ENCODE measurements at places on chromosomes 12 and 14.

- DNase-seq = no peak
These were observed 84.7 kb downstream of the NTF3 start for GRCh38 chr12:5516371-5517241.

DNA sequence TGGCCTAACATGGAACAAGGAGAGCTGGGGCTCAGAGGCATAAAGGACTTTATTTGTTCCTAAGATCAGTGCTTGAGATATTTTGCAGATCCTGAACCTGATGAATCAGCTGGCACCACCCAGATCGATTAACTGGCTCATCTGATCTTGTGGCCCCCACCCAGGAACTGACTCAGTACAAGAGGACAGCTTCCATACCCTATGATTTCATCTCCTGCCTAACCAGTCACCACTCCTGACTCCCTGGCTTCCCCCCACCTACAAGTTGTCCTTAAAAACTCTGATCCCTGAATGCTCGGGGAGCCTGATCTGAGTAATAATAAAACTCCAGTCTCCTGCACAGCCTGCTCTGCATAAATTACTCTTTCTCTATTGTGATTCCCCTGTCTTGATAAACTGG, 5.1 kb downstream of the C12orf56 start:
- peak; percentile 37 for DNase-seq

DNA sequence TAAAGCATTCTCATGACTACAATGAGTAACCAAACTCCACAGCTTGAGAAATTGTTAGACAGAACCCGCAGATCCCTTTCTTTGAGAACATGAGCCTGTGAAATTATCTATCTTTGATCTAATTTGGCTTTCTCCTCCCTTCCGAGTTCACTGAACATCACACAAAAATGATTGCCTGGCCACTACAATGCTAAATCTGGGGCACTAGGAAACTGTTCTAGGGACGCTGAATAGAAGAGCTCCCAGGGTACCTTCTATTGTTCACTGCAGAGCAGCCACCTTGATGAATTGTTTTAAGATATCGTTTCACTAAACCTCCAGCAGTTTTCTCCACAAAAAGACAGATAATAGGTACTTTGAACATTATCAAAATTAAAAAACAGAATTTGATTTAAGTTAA, 47.5 kb downstream of the SINHCAF start:
- no peak for DNase-seq

DNA sequence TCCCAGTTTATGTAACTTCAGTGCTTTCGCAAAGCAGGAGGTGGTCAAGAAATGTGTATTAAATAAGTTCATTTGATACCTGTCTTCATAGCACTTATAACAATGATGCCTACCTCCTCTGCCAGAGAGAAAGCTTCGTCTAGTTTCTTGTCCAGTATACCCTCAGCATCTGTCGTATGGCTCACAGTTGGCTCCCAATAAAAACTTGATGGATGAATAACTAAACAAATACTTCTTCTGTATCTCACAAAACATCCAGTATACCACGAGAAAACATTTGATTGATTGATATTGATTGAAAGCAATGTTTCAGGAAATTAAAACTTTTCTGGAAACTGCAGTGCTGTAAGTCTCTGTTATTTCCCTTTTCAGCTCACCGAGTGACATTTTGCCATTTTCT, 26.9 kb upstream of the PTGDR start:
- DNase-seq = no peak

- no peak for DNase-seq
These were observed 145.1 kb downstream of the TSPAN9 start for GRCh38 chr12:3222306-3222705.

DNA sequence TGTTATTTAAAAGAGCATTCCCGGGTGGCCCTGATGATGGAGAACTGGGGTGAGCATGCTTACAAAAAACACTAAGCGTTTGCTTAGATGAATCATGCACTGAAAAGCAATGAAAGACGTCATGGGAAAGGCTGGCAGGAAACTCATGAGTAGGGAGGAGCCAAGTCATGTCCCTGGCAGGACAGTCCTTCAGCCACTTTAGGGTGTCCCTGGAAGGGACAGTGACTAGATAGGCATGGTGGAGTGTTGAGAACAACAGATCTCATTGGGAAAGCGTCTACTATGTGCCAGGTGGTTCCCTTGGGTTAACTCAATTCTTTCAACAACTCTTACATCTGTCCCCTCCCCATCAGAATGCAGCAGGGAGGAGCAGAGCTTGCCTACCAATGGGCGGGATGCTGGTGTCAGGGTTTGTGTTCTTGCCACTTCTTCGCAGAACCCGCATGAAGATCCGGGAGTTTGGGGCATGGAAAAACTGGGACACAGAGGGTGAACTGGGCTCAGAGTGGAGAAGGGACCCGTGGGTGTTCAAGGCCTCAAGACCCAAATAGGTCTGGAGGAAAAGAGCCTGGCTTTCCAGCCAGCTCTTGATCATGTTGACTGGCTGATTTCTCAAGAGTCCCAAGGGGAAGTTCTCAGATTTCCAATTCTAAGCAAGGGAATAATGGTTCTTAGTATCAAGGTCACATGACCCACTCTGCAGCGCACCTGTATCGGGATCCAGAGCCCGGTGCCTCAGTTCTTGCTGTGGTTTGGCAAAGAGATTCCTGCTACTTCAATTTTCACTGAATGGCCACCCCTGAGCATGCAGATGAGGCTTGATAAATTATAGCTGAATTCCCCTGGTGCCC, 653.9 kb upstream of the TBX3 start:
- no peak for DNase-seq

DNA sequence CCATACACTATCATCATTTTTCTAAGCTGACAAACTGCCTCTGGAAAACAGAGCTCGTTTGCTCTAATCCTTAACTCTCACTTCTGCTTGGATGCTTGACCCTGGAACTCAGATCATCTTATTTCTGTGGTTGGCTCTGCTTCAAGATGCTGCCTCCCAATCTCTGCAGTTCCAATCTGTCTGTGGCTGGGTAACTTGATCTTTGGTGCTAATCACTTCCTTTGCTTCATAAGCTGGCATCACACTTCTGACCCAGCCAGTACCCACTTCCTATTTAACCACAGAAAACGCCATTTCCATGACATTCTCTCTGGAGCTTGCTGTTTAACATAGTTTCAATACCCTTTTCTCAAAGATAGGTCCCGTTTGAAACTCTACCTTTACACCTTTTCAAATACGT, 254.2 kb downstream of the ACSS3 start:
- DNase-seq = no peak

DNA sequence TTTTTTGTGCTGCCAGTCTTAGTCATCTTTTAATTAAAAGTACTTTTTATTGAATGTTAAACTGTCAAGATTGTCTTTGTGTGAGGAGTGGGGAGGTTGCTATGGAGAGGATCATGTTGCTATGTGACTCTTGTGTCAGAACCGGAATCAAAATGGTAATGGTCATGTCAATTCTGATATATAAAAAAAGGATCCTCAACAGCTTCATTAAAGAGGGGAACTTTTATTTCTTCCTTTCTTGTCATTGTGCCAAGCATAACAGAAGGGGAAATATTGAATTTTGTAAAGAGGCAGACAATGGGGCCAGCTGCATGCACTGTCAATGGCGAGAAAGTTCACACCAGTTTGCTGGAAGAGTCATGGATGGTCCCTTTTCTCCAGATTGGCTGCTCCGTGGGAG, 564.8 kb downstream of the VRK1 start:
- no peak for DNase-seq

- DNase-seq = no peak
These were observed 6.3 kb downstream of the SCNN1A start for GRCh38 chr12:6368906-6369525.

DNA sequence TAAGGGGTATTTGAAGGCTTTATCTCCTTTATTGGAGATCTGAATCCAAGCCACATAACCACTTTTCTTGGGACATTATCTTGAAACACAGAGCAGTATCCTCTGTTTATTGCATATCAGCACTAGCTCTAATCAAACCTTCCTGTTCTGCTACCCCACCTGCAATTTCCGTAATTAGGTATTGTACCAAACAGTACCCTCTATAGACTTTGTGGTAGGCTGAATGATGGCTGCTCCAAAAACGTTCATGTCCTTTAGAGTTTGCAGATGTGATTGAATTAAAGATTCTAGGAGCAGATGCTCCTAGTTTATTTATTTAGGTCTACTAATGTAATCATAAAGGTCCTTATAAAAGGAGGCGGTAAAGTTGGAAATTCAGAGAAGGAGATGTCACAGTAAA, 573.0 kb upstream of the ATXN7L3B start:
- DNase-seq = no peak

DNA sequence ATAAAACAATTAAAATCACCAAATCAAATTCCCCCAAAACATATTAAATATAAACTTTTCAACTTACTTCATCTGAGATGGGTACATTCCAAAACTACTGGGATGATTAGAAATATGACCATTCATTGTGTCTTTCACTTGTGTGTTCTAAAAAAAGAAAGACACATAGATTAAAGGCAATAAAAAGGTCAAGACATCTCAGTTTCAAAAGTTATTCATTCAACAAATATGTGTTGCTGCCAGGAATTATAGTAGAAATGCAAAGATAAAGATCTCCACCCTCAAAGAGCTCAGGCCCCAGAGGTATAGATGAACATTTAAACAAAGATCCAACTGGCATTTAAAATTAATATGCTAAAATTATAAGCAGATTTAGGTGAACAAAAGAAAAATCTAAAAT, 106.4 kb downstream of the EPS8 start:
- DNase-seq = no peak

- no peak for DNase-seq
These were observed 29.7 kb downstream of the FAM222A start for GRCh38 chr12:109743076-109743910.

DNA sequence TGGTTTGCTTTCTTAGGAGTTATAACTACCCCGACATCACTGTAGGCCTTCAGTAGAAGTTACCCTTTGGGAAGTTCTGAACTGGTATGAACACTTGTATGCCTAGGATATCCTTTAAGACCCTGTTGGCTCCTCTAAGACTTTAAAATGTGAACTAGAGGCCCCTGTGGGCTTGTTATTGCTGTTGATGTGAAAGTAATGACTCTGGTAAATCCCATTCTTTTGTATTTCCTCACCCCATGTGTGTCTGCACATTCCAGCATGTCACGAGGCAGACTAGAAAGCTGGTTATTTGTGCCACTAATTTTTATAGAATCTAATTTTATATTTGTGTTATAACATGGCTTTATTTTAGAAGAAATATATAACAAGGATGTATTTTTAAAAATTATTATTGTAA, 48.9 kb downstream of the SERPINA10 start:
- no peak for DNase-seq

- DNase-seq = no peak
These were observed 173.4 kb upstream of the NTF3 start for GRCh38 chr12:5258498-5258897.

DNA sequence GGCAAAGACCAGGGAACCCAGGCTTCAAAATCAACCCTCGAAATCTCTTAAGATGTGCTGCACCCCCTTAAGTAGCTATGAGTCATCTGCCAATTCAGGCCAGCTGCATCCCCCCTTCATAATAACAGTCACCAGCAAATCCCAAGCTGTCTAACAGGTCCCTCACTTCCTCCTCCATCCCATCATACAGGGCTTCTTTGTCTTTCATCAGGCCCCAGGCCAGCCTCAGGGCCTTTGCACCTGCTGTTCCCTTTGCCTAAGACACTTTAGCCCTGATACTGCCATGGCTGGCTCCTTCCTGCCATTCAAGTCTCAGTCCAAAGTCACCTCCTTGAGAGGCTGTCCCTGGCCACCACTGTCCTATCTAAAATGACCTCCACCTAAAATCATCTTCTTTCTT, 4.0 kb downstream of the RASAL1 start:
- no peak for DNase-seq

DNA sequence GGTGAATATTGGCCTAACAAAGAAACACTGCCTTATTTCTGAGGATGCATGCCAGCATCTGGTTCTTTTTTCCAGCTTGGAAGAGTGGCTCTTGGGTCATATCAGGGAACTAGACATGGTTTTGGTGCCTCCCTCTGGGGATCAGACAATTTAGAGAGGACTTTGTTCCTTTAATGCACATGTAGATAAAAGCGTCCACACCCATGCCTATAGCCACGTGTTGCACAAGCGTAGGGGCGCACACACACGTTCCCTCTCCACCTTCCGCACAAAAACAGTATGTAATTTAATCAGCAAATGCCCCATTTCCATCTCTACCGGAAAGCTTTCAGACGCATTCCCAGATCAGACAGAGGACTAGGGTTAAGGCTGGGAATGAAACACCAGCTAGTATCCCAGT, 61.7 kb upstream of the RIC8B start:
- no peak for DNase-seq

GRCh38 chr14:35390577-35391387, 13.8 kb downstream of the NFKBIA start:
- peak; percentile 19 for DNase-seq

GRCh38 chr14:39673270-39673711, 241.1 kb upstream of the FBXO33 start:
- no peak for DNase-seq

DNA sequence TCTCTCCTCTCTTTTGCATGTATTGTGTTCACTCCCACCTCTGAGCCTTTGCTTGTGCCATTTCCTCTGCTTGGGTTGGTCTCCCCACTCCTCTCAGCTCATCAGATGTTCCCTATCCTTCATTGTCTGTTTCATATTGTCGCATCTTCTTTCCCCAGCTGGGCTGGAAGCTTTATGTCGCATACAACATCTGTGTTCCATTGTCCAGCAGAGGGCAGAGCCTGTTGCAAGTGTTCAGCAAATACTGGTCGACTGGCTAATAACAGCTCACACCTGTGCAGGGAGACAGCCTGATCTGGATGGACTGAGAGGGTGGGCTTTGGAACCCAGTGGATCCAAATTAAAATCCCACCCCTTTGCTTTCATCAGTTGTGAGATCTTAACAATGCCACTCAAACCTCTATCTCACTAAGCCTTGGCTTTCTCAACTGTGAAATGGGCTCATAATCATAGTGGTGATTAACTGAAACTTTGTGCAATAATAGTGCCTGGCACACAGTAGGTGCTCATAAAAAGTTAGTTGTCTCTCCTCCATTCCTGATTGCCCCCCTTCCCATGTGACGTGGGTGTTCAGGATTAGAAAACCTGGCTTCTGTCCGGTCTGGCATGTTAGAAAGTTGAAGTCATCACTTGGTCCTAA, 75.8 kb downstream of the RIN3 start:
- no peak for DNase-seq

DNA sequence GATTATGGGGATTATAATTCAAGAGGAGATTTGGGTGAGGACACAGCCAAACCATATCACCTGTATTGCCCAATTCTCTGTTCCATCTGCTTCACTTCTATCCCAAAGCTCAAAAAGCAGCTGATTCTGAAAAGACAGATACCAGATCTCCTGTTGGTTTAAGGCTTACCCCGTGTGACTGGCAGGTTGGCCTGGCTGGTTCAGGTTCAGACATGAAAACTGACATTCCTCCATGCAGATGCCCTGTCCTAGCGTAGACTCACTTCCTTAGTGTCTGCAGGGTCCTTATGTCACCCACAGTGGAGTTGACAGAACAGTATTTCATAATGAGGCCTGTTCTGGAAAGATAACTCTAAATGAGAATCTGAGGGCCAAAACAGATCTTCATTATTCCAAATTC, 61.1 kb upstream of the FLRT2 start:
- no peak for DNase-seq
